ENCODE measurements at places on chromosomes 12 and 14.

DNA sequence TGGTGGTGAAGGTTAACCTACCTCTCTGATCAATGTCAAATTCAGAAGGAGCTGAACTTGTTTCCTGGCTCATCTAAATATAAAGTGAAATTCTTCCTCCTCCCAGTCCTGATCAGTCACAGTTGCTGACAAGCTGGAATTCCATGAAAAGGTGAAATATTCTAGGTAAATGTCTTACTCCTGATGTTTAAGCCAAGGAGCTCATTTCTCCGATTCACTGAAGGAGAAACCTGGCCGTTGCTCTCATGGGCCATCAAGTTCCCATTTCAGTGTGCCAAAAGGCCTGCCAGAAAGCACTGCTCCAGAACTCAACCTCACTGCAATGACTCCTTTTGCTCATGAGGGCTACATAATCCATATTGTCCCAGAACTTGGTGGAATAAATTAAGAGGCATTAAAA is 707.5 kb downstream of the GALC start:
- no peak for DNase-seq

DNA sequence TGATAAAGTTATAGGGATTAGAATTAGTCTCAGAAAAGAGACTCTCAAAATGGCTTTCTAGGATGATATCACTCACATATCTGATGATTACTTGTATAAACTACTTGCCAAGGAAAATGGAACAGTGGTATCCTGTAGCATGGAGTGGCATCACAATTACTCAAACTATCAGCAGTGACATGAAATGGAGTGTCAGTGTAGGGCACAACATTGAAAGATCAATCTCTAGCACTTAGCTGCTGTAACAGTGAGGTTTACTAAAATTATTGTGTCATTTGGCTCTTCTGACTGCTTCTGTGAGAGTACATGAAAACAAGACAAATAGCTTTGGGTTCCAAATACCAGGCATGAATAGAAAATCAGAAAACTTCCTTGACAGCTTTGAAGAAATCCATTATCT is 6.7 kb upstream of the MAP4K5 start:
- DNase-seq, result no peak

DNA sequence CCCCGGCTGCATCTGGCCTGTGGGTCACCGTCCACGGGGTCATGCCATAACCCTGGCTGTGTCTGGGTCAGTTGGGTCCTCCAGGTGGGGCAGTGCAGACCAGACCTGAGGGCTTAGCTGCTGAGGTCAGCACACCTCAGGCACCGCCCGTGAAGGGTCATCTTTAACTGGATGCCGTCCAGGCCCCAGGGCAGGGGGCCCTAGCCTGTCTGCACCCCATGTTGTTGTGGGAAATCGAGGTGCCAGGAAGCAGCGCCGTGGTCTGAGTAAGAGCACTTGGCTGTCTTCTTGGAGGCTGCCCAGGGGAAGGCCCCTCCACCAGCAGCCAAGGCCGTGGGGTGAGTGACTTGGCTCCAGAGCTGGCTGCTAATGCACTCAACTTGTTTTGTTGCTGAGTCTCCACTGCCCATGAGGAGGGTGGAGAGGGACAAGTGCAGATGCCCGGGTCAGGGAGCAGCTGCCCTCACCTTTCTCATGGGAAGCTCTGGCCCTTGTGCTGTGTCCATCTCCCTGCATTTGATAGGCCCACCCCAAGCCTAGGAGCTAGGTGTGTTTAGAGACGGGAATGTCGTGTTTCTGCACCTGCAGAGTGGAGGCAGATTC is 317.2 kb downstream of the TMEM121 start:
- peak; percentile 5 for DNase-seq

DNA sequence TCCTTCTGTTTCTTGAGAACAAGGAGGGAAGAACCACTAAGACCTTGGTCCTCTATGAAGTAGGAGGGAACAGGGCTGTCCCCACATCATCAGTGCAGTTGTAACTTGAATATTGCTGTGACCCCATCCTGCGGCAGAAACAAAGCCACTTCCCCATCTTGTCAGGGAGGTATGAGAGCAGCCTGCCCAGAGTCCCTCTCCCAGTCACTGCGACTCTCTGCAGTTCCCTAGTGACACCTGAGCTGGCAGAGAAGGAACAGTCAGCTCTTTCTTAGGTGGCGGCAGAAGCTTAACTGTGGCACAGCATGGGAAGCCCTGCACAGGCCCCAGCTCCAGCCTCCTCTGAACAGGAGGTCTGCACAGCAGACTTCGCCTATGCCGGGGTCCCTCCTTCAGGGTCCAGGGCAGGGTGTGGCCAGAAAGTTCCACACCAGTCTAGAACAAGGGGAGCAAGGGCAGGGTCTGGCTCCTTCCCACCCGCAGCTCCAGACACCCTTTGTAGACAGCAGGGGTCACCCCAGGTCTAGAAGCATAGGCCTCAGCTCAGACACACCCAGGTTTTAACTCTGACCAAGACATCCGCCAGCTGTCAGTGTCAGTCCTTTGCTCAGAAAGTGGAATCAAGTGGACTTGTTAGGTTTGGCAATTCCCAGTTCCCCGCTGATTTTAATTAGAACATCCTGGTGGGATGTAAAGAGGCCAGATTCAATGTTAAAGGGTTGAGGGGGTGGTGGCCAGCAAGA is 36.8 kb downstream of the DEGS2 start:
- no peak for DNase-seq

GRCh38 chr14:49892636-49893308 is at the start of gene ARF6:
ARF6 (plus strand) TSS chr14:49893082; CDS start chr14:49893737, 655 bp downstream.
- DNase-seq, result peak; percentile 98

DNA sequence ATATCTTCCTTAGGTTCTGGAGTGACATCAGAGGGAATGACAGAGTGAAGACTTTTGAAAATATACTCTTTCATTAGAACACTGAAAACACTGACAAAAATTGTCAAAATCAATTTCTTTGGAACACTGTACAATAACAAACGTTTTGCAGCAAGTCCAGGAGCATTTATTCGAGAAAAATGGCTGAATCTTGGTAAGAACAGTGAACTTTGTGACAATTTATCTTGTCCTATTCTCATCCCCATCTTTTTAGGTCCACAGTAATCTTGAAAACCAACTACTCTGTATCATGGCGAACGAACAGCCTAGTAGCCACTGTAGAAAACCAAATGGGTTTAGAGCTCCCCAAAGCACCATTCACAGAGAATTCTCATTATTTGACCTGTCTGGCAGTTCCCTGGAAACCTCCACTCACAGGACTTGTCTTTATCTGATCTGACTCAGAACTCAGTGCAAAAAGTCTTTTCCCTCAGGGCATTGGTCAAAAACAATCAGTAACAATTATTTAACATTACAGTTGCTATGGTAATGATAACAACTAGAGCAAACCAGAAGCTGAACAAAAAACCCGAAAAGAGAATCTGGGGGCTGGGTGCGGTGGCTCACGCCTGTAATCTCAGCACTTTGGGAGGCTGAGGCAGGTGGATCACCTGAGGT is 20.3 kb upstream of the PPP2R5E start:
- DNase-seq, result no peak

- DNase-seq, result no peak
These were observed 2.3 kb downstream of the SNAPC1 start for GRCh38 chr14:61764342-61765122.

- DNase-seq, result no peak
These were observed 116.0 kb upstream of the PARP11 start for GRCh38 chr12:3989218-3989550.

DNA sequence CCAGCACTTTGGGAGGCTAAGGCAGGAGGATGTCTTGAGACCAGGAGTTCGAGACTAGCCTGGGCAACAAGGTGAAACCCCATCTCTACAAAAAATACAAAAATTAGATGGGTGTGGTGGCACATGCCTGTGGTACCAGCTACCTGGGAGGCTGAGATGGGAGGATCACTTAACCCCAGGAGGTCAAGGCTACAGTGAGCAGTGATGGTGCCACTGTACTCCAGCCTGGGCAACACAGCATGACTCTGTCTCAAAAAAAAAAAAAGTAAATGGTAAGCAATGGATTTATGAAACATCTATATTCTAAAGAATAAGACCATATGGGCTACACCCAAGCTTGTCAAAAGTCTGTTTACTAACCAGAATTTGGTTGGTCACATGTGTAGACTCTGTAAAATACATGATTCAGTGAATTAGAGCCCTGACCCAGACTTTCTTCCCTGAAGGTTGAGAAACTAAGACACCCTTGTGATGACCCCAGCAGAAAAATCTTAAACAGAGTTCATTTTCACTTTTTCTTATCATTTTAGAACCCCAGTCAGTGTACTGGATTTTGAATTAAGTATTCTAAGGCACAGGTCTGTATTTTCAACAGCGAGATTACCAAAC is 12.1 kb downstream of the FGD6 start:
- no peak for DNase-seq

GRCh38 chr12:132525833-132526455 is 36.0 kb downstream of the FBRSL1 start:
- no peak for DNase-seq

DNA sequence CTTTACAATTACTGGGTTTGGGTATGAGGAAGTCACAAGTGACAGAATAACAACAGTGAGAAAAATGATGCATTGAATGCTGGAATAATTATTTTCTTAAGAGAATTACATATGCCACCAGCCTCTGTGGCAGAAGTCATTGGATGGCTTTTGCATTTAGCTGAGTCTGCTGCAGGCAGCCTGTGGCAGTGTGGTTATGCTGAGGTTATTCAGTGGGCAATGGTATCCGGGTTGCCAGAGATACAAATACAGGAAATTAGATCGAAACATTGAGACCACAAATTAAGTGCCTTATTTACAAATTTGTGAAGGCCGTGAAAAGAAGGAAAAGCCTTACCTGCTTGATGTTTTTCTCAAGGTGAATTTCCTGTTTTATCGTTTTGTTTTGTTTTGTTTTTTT is 1050.0 kb downstream of the GALC start:
- no peak for DNase-seq

GRCh38 chr12:124469193-124469888 is 98.1 kb downstream of the NCOR2 start:
- DNase-seq, result peak; percentile 48

DNA sequence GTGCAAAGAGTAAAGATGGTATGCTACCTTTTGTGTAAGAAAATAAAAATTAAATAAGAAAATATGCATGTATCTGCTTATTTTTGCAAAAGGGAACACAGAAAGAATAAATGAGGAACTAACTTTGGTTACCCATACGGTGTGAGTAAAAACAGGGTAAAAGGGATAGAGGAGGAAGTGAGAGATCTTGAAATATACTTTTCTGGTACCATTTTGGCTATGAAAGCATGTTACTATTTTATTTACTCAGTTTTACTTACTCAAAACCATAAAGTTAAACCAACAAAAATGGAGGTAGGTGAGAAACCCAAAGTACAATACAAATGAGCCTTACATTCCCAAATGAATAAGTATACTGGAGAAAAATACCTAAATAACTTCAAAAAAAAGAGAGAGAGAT is 122.0 kb upstream of the EGLN3 start:
- DNase-seq, result no peak

- no peak for DNase-seq
These were observed 11.1 kb downstream of the SSH1 start for GRCh38 chr12:108846290-108846701.

- no peak for DNase-seq
These were observed 133.6 kb downstream of the TMEM121 start for GRCh38 chr14:105659935-105660527.

DNA sequence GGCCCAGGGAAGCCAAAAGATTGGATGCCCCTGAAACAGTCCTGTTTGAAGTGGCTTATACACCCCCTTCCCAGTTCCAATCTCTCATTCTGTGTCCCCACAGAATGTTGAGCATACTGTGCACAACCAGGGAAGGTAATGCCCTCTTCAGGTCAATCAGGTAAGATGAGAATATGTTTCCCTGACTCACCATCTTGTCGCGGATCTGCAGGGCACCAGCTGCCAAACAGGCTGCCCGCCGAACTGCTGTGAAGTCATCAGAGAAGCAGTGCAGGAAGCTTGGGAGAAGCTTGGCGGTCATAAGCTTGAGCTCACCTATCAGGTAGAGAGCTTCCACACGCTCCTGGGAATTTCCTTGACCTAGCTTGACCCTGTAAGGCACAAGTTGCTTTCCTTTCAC is 9.6 kb downstream of the RIOX1 start:
- no peak for DNase-seq

DNA sequence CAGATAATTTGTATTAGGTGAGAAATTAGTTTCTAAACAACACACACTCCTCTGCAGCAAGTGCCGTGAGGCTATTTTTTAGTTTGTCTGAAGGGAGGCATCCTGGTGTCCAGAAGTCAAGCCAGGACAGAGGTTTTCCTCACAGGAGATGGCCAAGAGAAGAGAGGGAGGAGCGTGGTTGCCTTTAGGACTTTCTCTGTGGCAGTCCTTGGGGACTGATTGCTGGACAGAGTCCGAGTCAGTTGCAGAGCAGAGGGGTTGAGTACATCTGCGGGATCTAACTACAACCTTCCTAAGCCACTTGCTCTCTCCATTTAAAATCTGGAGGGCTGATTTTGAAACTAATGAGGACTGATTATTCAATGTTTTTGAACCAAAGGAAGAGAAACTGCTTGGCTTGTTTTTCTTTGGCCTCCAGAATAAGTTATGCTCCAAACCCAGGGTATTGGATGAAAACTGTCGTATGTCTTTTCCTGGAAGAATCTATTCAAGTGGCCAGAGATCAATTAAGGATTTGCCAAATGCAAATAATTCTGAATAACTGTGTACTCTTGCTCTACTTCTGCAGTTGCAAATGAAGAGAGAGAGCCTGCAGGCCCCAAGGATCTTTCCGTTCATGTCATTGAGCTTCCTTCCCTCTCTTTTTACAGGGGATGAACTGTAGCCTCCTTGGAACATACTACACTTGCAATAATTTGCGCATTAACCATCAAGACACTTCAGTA is 1.2 kb downstream of the SLCO1C1 start:
- no peak for DNase-seq

DNA sequence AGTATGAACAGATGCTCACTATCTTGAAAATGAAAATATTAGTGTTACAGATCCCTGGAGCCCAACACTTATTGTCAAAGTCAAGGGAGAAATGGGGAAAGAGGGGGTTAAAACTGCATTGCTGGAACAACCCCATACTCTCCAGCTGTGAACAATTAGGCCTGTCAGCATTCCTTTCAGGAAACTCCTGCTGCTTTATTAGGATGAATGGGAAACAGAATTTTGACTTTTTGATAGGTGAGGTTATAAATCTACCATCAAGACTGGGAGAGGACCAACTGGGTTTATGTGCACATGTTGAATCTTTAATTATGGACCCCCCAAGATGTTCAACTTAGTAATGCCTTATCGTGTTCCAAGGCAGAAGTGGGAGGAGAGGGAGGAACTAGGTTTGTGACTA is 85.0 kb downstream of the TMTC1 start:
- DNase-seq, result no peak

GRCh38 chr14:79057333-79057732 is 887.2 kb downstream of the NRXN3 start:
- DNase-seq, result no peak

All from activated CD8-positive, alpha-beta T cell treated with anti-CD3 and anti-CD28 coated beads, Interleukin-2, amount 10 ng/mL, durations not matched to agents 7 days and 5 days (primary cell).